Activated CD4-positive, alpha-beta T cell treated with anti-CD3 and anti-CD28 coated beads, Interleukin-2, amount 50 U/mL, for 1 hour (primary cell): ENCODE measurements at places on chromosomes 2 and 18.
A peak's percentile ranks its signal among the peaks of the same experiment; 100 is the strongest.

DNA sequence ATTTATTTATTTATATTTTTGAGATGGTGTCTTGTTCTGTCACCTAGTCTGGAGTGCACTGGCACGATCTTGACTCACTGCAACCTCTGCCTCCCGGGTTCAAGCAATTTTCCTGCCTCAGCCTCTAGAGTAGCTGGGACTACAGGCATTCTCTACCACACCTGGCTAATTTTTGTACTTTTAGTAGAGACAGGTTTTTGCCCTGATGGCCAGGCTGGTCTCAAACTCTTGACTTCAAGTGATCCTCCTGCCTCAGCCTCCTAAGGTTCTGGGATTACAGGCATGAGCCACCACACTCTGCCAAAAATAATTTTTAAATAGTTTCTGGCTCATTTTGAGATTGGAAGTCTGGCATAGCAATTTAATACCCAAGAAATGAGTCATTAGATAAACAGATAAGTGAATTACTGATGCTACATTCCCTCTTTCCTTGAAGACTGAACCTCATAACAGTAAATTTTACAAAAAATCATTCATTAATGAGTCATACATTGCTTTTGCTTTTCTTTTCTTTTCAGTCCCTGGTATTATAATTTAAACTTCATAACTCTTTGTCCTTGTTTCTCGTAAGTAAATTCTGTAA lies 881.6 kb upstream of the PIK3C3 start:
- no peak for DNase-seq

DNA sequence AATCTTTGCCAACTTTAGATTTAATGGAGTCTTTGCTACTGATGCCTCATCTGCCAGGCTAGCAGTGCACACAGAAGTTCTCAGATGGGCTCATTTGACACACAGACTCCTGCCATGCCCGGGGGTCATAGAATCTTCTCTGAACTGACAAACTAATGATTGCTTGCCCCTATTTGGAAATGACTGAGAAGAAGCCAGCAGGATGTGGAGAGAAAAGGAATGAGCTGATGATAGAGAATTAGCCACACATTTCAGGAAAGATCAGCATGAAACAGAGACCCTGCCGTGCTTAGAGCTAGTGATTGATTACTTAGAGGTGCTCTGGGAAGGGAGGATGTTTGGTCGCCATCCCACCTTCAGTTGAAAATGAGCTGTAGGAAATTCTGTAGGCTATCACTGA lies 178.5 kb downstream of the TPGS2 start:
- DNase-seq: no peak

DNA sequence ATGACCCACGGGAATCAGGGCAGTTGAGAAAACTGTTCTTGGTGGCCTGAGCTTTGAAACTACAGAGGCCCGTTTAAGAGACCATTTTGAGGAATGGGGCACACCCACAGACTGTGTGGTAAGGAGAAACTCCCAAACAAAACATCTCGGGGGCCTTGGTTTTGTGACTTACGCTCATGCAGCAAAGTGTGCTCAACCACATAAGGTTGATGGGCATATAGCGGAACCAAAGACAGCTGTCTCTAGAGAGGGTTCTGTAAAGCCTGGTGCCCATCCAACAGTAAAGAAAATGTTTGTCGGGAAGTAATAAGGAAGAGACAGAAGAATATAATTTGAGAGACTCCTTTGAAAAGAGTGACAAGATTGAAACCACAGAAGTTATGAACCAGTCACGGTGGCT lies 5.4 kb downstream of the MRO start:
- no peak for DNase-seq

DNA sequence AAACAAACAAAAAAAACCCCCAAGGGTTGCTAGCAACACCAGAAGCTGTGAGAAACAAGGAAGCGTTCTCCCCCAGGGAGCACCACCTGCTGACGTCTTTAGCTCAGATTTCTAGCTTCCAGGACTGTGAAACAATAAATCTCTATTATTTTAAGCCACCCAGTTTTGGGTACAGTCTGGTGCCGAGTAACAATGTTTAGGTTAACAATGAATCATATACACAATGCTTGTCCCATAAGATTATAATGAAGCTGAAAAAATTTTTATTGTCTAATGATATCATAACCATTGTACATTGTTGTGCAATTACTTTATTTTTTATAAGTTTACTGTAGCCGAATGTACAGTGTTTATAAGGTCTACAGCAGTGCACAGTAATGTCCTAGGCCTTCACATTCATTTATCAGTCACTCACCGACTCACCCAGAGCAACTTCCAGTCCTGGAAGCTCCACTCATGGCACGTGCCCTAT lies 72.1 kb upstream of the CAB39 start:
- no peak for DNase-seq

DNA sequence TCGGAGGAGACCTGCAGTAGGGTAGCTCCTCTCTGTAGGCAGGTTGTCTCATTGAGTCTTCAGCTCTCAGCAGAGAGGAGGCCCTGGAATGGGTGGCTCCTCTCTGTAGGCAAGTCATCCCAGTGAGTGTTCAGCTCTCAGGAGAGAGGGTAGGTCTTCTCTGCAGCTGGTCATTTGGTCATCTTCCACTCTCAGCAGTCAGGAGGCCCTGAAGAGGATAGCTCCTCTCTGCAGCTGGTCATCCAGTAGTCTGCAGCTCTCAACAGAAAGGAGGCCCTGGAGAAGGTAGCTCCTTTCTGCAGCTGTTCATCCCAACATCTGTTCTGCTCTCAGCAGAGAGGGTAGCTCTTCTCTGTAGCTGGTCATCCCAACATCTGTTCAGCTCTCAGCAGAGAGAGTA lies 26.0 kb upstream of the RUFY4 start:
- DNase-seq: no peak

GRCh38 chr18:11741505-11742145 lies 52.6 kb downstream of the GNAL start:
- no peak for DNase-seq

GRCh38 chr18:31929273-31929672 lies 13.7 kb downstream of the TRAPPC8 start:
- DNase-seq: no peak

DNA sequence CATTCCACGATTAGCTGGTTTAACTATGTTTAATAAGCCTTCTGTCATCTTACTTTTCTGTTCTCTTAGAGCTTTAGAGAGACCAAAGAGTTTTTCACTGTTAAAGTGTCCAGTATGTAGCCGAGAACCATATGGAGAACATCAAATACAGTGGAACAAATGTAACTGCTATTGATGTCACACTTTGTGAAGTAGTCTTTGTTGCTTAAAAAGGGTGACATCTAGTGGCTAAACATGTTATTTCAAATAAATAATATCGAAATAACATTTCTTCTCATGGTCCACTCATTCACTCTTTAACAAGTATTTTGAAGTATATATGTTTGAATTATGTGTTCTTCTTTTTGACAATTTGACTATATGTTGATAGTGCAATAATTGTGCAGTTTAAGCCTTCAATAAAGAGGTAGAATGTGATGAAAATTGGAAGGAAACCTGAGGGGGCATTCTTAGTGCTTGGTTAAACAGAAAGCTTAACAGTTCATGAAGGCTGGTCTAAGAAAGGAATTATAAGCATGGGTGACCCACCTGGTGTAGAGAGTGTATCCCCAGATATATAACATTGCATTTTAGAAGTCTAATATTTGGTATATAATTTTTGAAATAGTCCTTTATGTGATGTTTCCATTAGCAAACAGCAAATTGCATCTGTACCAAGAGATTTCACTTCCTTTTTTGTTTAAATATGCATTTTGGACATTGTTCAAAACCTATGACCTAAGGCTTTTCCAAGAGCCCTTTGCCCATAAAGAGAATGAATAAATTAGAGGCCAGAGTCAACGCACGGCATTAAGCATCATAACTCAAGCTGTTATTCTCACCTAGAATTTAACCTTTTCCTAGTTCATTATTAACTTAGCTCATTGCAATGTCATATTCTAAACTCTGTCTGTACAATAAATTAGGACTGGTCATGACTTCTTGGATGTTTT lies 112.1 kb downstream of the KYNU start:
- DNase-seq: no peak

DNA sequence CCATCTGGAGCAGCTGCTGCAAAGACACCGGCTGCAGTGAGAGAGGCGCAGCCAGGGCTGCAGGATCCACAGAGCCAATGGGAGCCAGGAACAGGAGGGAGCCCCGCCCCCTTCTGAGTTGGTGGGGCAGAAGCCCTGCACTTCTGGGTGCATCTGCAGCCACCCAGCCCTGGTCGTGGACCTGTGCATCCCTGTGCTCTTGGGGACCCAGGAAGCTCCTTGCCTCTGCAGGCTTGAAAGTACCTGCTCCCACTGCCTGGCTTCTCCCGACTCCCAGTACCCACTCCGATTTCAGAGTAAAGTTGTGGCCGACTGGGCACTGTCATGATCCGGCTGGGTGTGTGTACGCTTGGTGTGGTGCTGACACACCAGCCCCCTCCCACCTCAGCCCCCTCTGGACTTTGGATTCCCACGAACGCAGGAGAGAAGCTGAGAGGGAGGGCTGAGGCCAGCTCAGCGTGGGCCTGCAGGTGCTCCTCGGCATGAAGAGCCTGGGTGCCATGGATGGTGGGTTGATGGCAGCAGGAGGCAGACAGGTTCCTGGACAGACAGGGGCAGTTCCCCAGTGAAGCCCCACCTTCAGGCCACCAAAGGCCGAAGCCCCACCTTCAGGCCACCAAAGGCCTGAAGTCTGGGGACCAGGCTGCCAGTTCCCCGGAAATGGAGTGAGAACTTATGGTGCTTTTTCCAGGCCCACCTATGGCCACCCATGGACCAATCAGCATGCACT lies 34.9 kb downstream of the LRRTM4 start:
- no peak for DNase-seq

- DNase-seq: no peak
Measured at GRCh38 chr2:239546541-239546940, 145.7 kb upstream of the HDAC4 start.

- DNase-seq: no peak
Measured at GRCh38 chr2:104412384-104412783, 441.5 kb upstream of the POU3F3 start.

GRCh38 chr18:2337552-2338141 lies 233.7 kb downstream of the METTL4 start:
- peak; percentile 53 for DNase-seq

DNA sequence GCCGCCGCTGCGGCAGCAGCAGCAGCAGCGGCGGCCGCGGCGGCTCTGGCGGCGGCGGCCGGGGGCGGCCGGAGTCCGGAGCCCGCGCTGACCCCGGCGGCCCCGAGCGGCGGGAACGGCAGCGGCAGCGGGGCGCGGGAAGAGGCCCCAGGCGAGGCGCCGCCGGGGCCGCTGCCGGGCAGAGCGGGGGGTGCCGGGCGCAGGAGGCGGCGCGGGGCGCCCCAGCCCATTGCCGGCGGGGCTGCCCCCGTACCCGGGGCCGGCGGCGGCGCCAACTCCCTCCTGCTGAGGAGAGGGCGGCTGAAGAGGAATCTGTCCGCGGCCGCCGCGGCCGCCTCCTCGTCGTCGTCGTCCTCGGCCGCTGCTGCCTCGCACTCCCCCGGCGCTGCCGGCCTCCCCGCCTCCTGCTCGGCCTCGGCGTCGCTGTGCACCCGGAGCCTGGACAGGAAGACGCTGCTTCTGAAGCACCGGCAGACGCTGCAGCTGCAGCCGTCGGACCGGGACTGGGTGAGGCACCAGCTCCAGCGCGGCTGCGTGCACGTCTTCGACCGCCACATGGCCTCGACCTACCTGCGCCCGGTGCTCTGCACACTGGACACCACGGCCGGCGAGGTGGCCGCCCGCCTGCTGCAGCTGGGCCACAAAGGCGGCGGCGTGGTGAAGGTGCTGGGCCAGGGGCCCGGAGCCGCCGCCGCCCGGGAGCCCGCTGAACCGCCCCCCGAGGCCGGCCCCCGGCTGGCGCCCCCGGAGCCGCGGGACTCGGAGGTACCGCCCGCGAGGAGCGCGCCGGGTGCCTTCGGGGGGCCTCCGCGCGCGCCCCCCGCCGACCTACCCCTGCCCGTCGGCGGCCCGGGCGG lies 646 bp downstream of the PHLPP1 start:
- DNase-seq: peak; percentile 54

GRCh38 chr2:223180463-223180862 lies 128.5 kb downstream of the KCNE4 start:
- DNase-seq: no peak

- DNase-seq: no peak
Measured at GRCh38 chr18:42437646-42438045, 482.6 kb downstream of the PIK3C3 start.

- DNase-seq: no peak
Measured at GRCh38 chr2:150689590-150689989, 202.1 kb upstream of the RND3 start.

DNA sequence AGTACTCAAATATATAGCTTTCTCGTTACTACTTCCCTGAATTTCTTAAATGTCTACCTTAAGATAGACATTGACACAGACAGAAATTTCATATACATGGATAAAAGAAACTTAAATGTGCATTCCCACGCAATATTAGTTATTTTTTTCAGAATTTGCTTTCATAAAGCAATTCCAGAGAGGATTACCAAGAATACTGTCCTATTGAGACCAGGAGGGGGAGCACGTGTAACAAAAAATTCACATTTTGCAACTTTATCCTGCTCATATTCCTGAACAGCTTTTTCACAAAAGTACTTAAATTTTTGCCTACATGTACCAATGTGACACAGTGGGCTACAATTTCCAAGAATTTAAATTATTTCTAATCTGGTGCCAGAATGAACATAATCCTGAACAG lies 30.7 kb upstream of the ERCC3 start:
- no peak for DNase-seq
